Substantia nigra (tissue), 51 donors: ENCODE measurements at places on chromosomes 1 and 21.

GRCh38 chr1:226793620-226794276, 54.7 kb upstream of the ITPKB start:
- no peak for DNase-seq

GRCh38 chr1:226882187-226882586, 11.8 kb downstream of the PSEN2 start:
- no peak for DNase-seq

- no peak for DNase-seq
Observed at GRCh38 chr1:86517336-86517735, 29.5 kb upstream of the CLCA4 start.

DNA sequence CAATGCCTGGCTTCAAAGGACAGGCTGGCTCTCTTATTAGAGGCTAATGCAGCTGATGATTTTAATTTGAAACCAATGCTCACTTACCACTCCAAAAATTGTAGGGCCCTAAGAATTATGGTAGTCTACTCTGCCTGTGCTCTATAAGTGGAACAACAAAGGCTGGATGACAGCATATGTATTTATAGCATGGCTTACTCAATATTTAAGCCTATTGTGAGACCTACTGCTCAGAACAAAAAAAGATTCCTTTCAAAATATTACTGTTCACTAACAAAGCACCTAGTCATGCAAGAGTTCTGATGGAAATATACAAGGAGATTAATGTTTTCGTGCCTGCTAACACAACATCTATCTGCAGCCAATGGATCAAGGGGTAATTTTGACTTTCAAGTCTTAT, 73.8 kb upstream of the DUSP10 start:
- no peak for DNase-seq

DNA sequence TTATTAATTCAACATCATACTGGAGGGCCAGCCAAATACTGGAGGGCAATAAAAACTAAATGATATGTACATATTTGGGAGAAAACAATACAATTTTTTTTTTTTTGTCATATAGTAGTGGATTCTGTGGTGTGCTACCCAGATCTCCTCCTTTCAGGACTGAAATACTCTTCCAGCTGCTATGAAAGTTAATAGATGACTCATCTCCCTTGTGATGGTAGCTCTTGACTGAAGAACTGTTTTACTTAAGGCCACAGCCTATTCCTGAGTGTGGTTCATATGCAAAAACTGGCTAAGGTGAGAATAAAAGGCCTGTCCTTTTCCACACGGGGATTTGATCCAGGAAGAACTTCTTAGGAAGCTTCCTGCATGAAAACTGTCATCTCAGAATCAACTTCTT, 307.9 kb downstream of the HLX start:
- DNase-seq, result no peak

GRCh38 chr1:44273560-44274350, 60.5 kb downstream of the DMAP1 start:
- DNase-seq, result no peak
